ENCODE measurements at places on chromosomes 13 and 19. TPM values are rescaled to one million over a fixed set of nuclear protein-coding genes. Genes with fewer than 3 reads are reported as not detected.

MBD3L2 gene
- total RNA-seq, result not detected

GPC5 gene
- total RNA-seq, result 0.17 TPM

ZNF155 gene
- total RNA-seq, result 4.5 TPM

KL gene
- total RNA-seq, result 0.12 TPM

GRCh38 chr13:46595136-46595884, 42.3 kb downstream of the LRCH1 start:
- H3K36me3 ChIP-seq, result no peaks in the 10 kb centered on the region
- no peaks in the 10 kb centered on the region for H3K27me3 ChIP-seq
- no peak overlapping the region for H3K27ac ChIP-seq
- H3K4me1 ChIP-seq, result peaks cover 76% of the 10 kb centered on the region
- no peak overlapping the region for H3K4me3 ChIP-seq

DNA sequence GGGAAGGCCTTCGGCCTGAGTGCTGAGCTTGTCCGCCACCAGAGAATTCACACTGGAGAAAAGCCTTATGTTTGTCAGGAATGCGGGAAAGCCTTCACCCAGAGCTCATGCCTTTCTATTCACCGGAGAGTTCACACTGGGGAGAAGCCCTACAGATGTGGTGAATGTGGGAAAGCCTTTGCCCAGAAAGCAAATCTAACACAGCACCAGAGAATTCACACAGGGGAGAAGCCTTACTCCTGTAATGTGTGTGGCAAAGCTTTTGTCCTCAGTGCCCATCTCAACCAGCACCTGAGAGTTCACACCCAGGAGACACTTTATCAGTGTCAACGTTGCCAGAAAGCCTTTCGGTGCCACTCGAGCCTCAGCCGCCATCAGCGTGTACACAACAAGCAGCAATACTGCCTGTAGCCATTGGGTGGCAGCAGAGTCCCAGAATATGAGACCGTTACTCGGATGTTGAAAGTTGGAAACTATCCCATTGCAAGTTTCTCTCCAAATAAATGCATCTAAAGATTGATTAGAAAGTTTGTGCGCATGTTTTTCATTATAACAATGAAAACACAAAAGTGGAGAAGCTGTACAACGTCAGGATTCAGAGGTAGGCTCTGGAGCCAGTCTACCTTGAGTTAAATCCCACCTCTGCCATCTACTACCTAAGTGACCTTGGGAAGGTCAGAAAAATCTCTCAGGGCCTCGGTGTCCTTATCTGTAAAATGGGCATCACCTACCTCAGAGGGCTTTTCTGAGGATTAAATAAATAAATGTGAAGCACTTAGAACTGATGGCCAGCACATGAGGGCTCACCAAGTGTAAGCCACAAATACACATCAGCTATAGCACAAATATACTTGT, 21.1 kb downstream of the ZNF473 start:
- no peaks in the 10 kb centered on the region for H3K27me3 ChIP-seq
- H3K4me1 ChIP-seq, result peaks cover 13% of the 10 kb centered on the region
- no peak overlapping the region for H3K4me3 ChIP-seq
- peaks cover 58% of the 10 kb centered on the region for H3K36me3 ChIP-seq

DNA sequence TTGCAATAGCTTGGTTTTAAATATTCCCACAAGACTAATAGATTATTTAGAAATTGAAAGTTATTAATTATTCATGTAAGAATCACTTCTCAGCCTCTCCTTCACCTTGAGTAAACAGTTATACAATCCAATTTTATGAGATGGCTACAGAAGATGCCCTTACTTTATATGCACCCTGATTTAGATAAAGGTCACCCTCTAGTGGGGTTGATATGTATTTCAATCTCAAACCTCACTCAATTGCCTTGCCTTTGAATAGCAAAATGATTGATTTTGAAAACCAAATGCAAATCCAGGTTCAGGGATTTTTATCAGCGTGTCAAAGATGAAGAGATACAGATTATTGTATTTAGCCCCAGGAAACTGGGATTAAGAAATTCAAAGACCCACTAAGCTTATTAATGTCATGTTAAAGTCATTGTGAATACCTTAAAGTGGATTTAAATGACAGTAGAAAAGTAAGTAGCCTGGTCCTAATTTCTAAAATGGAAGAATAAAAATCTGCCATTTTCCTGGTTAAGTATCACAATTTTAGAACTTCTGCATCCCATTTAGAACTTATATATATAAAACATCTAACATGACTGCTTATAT, 305.1 kb downstream of the ITGBL1 start:
- H3K36me3 ChIP-seq, result no peaks in the 10 kb centered on the region
- H3K27ac ChIP-seq, result no peak overlapping the region
- peaks cover 15% of the 10 kb centered on the region for H3K27me3 ChIP-seq
- no peak overlapping the region for H3K4me3 ChIP-seq

- no peak for DNase-seq
- H3K27ac ChIP-seq, result no peak overlapping the region
- no peak overlapping the region for H3K4me3 ChIP-seq
- no peaks in the 10 kb centered on the region for H3K4me1 ChIP-seq
Observed at GRCh38 chr19:19338082-19338481, 17.5 kb downstream of the MAU2 start.

GRCh38 chr19:13666165-13666564, 98.2 kb upstream of the MRI1 start:
- no peak for DNase-seq
- peaks cover 2% of the 10 kb centered on the region for H3K27me3 ChIP-seq
- H3K27ac ChIP-seq, result no peak overlapping the region
- no peak overlapping the region for H3K4me3 ChIP-seq

DNA sequence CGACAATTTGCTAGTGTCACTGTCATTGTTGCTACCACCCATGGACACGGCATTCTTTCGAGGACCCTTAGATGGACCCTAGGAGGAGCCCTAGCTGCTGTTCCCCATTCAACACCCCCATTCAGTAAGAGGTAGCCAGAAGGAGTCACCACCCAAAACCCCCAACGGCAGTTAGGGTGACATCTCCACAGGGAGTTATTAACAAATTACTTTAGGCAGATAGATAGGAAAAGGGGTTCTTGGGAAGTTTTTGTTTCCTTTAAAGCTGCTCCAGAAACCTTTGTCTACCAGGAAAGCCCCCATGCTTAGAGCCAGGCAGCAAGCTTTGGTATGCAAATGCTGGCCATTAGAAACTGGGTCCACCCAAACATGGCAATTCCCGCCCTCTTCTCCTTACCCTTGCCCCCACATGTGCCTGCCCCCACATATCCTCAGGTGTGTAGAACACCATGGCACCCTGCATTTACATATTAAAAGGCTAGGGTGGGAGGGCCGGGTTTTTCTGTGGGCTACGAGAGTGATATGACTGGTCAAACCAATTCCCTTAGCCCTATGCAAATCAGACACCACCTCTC, 190.9 kb downstream of the SLITRK6 start:
- DNase-seq, result no peak
- no peaks in the 10 kb centered on the region for H3K36me3 ChIP-seq
- no peak overlapping the region for H3K27ac ChIP-seq
- H3K27me3 ChIP-seq, result no peaks in the 10 kb centered on the region
- H3K4me1 ChIP-seq, result no peaks in the 10 kb centered on the region
- H3K4me3 ChIP-seq, result no peak overlapping the region

DNA sequence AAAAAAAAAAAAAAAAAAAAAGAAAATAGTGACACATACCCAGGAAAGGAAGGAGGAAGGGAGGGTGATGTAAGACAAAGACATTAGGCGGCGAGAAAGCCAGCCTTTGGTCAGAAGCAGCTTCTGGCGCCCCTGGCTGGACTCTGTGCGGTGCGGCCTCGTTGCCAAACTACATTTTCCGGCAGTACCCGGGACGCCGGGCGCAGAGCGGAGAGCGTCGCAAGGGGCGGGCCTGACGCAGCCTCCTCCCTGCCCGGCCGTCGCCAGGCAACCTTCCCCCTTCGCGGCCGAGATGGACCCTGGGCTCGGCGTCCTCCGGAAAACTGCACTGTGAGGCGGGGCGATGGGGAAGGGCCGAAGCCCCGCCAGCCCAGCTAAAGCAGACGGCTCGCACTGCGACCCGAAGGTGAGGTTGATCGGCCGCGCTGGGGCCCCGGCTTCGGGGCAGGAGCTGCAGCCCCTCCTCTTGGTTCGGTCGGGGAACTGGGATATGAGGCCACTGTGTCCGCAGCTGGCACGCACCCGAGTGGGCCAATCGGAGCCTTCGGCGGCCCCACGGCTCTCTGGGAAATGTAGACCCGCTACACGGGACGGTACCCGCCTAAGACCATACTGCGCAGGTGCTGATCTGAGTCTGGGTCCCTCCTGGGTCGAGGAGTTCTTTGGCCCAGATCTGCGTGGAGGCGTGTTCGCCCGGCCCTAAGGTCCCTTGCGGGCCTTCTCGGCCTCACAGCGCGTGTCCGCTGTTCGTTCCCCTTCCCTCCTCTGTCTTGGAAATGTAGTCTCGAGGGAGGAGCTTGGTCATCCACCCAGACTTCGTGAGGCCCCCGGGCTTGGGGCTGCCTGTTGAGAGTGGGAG, 2.3 kb upstream of the MZF1 start:
- H3K4me3 ChIP-seq, result peak overlapping the region; percentile 88
- peak overlapping the region; percentile 94 for H3K27ac ChIP-seq
- H3K36me3 ChIP-seq, result no peaks in the 10 kb centered on the region
- peak; percentile 90 for DNase-seq

GRCh38 chr19:48379058-48379457, 12.3 kb downstream of the KDELR1 start:
- no peak overlapping the region for H3K27ac ChIP-seq
- no peak overlapping the region for H3K4me3 ChIP-seq
- peaks cover 18% of the 10 kb centered on the region for H3K36me3 ChIP-seq
- no peaks in the 10 kb centered on the region for H3K27me3 ChIP-seq
- no peaks in the 10 kb centered on the region for H3K4me1 ChIP-seq
- no peak for DNase-seq

DNA sequence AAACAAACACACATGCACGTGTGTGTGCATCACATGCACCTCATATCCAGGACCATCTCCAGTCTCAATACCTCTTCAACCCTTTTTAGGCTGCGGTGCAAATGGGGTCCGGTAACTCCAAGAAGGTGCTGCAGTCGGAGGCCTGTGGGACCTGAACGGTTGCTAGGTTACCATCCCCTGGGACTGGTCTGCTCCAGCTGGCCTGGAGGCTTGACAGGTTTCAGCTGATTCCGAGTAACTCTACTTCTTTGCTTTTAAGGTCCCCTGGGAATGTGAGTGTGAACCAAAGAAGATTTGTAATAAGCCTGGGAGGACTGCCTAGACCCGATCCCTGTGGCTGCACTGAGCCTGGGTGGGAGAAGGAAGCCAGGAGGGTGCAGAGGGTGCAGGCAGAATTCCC, 117.5 kb downstream of the CCNA1 start:
- no peak for DNase-seq
- no peaks in the 10 kb centered on the region for H3K36me3 ChIP-seq
- H3K27ac ChIP-seq, result no peak overlapping the region
- peaks cover 3% of the 10 kb centered on the region for H3K27me3 ChIP-seq
- no peak overlapping the region for H3K4me3 ChIP-seq

GRCh38 chr19:47381653-47382279, 32.7 kb downstream of the DHX34 start:
- H3K36me3 ChIP-seq, result peaks cover 20% of the 10 kb centered on the region
- no peak overlapping the region for H3K4me3 ChIP-seq
- H3K4me1 ChIP-seq, result peaks cover 16% of the 10 kb centered on the region
- H3K27me3 ChIP-seq, result no peaks in the 10 kb centered on the region

GRCh38 chr19:6800991-6801484, 28.5 kb downstream of the VAV1 start:
- peaks cover 54% of the 10 kb centered on the region for H3K4me1 ChIP-seq
- no peaks in the 10 kb centered on the region for H3K27me3 ChIP-seq
- H3K27ac ChIP-seq, result peak overlapping the region; percentile 94
- peaks cover 2% of the 10 kb centered on the region for H3K36me3 ChIP-seq

DNA sequence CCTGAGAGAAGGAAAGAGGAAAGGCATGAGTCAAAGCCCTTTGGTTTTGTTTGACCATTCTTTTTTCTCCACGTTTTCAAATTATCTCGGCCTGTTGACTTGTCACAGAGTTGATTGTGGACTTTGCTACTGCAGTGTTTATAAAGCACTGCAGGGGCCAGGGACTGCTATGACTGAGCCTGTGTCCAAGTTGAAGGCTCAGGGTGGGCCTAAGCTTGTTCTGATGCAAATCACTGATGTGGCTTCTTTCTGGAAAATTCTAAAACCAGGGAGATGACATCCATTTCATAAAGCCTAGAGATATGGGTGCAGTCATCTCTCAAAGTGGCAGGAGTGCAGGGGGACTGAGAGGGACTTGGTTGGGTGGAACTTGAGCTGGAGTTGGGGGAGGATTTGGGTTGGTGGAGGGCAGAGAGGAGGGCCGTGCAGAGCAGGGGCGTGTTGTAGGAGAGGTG, 1.2 kb upstream of the CXCL17 start:
- H3K27me3 ChIP-seq, result no peaks in the 10 kb centered on the region
- no peak overlapping the region for H3K27ac ChIP-seq
- no peak for DNase-seq
- no peak overlapping the region for H3K4me3 ChIP-seq
